ENCODE measurements at places on chromosomes 11 and 22.

GRCh38 chr11:112538534-112539280, 278.0 kb upstream of the PLET1 start:
- no peak for DNase-seq

DNA sequence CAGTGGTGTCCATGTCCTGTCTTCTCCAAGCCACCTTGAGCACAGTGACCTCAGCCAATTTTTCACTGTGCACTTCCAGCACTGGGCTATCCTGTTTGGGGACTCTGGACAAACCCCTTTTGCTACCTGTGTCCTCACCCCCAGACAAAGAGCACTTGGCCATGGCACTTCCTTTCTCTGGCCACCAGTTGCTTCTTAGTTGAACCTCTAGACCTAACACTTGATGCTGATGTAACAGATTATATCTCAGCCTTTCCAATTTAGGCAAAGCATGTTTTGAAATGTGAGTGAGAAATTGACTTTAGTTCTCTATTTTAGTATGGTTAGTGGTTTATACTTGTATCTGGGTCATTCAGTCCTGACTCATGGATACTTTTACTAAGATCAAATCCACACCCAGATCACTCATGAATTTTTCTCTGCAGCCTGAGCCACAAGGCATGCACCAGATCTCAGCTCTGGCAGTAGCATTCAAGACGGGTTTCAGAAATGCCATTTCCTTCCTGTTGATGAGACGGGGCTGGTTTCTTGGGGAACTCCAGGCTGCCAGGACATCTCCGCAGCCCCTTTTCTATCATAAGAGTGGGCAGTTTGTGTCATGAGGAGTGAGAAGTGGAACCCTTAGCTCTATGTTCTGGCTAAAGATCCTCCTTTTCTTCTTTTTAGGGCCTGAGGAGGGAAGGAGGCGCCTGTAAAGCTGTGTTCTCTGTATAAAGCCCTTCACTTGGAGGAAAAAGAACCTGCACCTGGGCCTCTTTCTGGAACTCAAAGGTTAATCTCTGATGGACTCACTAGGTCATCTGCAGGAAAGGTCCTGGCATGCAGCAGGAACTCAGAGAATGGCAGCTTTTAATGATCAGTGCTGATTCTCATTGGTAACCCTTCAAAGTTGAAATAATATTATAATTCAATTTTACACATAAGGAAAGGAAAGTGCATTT, 185.6 kb upstream of the TENM4 start:
- no peak for DNase-seq

GRCh38 chr11:116693593-116694348, 79.0 kb downstream of the BUD13 start:
- no peak for DNase-seq

- DNase-seq: no peak
Measured at GRCh38 chr11:73147771-73148681, 5.9 kb upstream of the FCHSD2 start.

- no peak for DNase-seq
Measured at GRCh38 chr22:22021162-22021750, 38.7 kb upstream of the TOP3B start.

DNA sequence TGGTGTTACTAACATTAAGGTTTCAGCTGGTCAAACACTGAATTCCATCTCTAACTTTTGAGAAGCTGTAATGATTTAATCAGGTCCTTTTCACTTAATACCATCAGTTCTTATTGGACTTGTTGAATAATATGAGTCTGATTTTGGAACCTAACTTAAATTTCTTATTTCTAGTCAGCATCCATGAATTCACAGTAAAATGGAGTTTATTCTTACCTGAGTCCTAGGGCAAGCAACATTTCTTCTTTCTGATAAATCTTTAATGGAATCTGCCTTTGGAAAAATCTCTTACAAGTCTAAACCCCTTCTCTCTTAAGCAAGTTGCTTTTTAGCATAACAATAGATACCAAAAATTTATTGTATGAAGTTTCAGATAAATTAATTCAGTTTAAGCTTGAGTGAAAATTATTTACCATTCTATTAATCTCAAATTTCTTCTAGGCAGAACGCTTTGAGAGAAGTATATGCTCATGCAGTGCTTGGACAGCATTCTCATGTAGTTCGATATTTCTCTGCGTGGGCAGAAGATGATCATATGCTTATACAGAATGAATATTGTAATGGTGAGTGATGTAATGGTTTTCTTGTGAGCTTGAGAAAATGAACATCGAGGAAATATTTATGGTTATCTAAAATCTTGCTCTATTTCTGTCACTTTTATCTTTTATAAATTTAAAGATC, 3.4 kb downstream of the WEE1 start:
- DNase-seq: no peak

- DNase-seq: no peak
Measured at GRCh38 chr11:14593671-14594070, 49.9 kb upstream of the PDE3B start.

- DNase-seq: no peak
Measured at GRCh38 chr22:45201678-45202332, 38.1 kb downstream of the NUP50 start.

DNA sequence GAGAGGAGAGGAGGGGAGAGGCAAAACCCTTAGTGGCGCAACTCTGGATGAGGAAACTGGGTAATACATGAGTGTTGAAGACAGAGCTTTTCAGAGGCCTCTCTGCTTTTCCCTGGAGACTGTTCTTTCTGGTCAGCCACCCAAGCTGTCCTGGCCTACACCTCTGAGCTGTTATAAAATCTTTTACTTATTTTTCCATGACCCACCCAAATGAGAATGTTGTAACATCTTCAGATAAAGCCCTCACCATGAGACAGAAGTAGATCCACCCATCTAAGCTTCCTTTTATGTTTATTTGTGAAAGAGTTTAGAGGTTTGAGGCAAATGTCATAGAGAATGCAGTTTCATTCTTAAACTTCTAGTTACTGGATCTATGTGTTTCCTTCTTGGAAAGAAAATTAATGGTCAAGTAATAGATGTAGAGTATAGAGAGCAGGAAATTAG, 20.3 kb upstream of the APLP2 start:
- DNase-seq: no peak

DNA sequence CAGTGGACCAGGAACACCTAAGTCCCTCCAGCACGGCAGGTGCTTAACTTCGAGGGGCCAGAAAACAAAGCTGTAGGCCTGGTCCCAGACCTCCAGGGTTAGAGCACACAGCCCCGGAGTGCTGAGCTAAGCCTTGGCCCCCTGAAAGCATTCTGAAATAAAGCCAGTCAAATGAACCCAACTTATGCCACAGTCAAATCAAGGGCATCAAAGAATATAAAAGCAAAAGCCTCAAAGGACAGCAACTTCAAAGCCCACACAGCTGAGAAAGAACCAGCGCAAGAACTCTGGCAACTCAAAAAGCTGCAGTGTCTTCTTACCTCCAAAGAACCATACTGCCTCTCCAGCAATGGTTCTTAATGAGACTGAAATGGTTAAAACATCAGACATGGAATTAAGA, 39.1 kb downstream of the TMEM123 start:
- DNase-seq: no peak

DNA sequence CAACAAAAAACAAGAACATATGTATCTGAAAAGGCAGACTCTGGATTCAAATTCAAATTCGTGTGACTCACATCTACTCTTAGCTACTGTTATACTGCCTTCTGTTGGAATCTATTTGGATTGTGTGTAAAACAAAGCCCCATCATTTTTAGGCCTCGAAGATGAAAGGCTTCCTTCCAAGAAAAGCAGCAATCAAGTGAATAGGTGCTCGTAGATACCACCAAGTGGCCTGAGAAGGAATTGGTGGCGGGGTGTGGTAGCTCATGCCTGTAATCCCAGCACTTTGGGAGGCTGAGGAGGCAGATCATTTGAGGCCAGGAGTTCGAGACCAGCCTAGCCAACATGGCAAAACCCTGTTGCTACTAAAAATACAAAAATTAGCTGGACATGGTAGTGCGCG, 4.2 kb downstream of the GRAMD1B start:
- DNase-seq: no peak

DNA sequence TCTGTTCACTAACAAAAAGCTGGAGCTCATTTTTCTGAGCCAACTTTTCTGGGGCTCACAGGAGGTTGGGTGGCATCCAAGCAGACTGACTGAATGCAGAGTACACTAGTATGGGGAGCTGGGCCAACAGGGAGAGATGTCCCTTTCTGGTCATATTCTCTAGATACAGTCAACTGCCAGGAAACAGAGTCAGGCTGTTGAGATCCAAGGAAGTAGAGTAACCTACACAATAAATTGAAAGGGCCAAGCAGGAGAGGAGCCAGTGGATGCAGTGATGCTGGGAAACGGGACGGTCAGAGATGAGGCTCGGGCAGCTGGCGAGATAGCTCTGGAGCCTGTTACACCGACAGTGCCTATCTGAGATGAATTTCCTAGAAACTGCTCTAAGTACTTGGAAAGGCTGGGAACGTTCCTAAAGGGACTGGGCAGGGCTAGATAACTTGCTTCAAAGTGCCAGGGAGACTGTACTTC, 71.1 kb downstream of the LARGE2 start:
- no peak for DNase-seq

DNA sequence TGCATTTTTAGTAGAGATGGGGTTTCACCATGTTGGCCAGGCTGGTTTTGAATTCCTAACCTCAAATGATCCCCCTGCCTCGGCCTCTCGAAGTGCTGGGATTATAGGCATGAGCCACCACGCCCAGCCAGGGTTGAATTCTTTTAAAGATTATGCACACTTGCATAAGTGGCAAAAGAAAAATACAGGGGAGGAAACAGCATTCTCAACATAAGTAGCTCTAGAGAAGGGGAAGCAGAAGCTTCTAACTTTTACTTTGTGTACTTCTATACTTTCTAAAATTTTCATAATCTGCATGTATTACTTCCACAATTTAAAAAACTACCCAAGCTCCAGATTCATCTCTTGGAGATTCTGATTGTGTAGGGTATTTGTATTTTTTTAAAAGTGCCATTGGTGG, 108.0 kb downstream of the SLC1A2 start:
- DNase-seq: no peak

- DNase-seq: no peak
Measured at GRCh38 chr22:43860126-43860525, 2.2 kb downstream of the SULT4A1 start.

GRCh38 chr11:113862435-113862834, 12.9 kb downstream of the USP28 start:
- DNase-seq: no peak

DNA sequence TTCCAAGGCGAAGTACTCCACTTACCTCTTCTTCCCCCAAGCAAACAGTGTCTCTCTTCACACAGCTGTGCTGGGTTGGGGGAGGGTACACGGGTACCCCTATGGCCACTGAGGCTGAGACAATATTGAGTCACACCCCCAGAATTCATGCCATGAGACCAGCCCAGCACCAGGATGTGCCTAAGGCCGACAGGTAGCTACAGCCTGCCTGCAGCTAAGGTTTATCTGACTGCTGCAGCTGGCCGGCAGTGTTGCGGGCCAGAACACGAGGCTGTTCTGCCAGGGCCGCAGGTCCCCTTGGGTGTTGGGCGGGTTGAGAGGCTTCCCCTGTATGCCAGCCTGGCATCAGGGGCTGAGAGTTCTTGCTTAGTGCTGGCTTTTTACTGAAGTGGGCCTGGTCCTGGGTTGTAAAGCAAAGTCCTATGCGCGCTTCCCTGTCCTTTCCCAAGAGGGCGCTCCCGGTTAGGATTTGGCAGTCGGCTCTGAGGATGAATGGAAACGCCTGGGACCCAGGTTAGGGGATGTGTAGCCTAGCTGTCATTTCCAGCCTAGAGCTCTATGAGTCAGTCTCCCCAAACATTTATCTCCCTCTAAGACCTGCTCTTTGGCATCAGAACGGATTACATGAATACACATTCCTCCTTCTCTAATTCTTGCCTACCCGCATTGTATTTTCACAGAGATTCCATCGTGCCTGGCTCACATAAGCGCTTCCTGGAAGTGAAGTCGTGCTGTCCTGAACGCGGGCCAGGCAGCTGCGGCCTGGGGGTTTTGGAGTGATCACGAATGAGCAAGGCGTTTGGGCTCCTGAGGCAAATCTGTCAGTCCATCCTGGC, 7.1 kb downstream of the USP18 start:
- peak; percentile 41 for DNase-seq

DNA sequence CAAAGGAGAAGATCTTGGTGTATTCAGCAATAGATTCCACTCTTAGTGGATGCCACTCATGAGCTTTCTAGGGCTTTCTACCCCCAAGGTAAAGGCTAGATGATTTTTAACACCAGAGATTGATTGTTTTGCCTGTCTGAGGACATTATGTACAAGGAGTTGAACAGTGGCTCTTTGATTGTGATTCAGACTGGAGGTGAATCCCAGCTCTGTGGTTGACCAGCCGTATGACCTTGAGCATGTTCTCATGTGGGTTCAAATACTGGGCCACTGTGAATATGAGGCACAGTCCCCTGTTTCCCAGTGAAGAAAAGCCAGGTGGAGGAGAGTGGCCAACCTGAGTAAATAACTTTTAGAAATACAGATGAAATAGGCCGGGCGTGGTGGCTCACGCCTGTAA, 24.0 kb upstream of the PARVB start:
- no peak for DNase-seq

DNA sequence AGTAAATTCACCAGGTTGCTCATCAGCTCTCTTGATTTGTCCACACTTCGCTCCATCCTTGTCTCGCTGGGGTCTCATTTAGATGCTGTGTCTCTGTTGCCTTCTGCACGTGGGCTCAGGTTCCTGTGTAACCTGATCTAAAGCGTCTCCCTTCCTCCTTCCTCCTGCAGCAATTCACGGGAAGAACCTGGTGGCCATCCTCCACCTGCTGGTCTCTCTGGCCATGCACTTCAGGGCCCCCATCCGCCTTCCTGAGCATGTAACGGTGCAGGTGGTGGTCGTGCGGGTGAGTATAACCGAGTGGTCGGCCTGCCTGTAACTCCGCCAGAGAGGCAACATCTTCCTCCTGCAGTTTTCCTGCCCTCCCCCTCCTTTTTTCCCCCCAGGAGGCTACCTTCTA, 48.0 kb upstream of the PARVG start:
- DNase-seq: no peak

- DNase-seq: no peak
Measured at GRCh38 chr11:113789675-113790320, 10.2 kb downstream of the CLDN25 start.

- no peak for DNase-seq
Measured at GRCh38 chr22:18976197-18976751, 40.2 kb upstream of the PRODH start.

- DNase-seq: no peak
Measured at GRCh38 chr11:104319396-104319795, 155.4 kb upstream of the PDGFD start.

- DNase-seq: no peak
Measured at GRCh38 chr22:44952863-44953746, 56.7 kb downstream of the PHF21B start.

DNA sequence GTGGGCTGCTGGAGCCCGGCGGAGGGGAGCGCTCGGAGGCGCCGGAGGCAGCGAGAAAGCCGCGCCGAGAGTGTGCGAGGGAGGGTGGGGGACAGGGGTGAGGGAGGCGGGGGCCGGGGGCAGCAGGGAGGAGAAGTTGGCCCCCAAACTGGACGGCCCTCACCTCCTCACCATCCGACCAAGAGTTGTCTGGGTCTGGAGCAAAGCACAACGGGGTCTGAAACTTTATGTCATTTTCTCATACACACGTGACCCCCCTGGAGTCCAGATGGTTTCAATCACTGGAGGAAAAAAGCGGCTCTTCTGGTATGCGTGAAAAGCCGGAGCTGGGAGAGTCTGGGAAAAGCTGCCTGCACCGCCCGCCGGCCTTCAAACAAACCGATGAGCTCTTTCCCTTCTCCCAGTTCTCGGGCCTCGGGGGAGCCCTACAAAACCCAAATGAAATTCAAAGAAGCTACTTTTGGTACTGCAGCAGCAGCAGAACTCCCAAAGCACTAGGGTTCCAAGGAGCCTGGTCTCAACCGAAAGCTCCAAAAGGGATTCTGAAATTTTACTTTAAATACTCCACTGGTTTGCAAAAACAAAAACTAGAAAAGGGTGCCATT, 39.7 kb upstream of the AKIP1 start:
- DNase-seq: no peak

- DNase-seq: no peak
Measured at GRCh38 chr11:3119141-3119821, 45.8 kb downstream of the OSBPL5 start.

All from activated CD4-positive, alpha-beta T cell treated with anti-CD3 and anti-CD28 coated beads, Interleukin-2, amount 50 U/mL, for 1 hour (primary cell).